ENCODE measurements at places on chromosomes 6 and 20.

DNA sequence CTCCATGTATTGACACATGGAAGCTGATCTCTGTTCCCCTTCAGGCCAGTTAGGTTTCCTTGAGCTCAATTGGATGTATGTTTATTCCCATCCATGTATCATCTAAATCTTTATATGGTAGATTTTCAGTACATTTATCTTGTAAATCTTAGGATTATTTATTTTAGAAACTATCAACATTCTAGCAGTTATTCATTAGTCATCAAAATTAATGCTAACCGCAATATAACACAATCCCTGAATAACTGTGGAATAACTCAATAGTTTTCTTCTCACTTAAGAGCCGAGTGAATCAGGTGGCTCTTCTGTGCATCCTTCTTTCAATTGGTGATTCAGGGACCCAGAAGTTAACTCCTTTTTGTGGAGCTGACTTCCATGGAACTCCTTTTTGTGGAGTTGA lies 15.5 kb upstream of the TBX18 start:
- no peak for DNase-seq

- no peak for DNase-seq
Observed at GRCh38 chr20:38108986-38109541, 56.0 kb downstream of the TGM2 start.

GRCh38 chr20:1292620-1293019 lies 26.5 kb downstream of the SNPH start:
- no peak for DNase-seq

DNA sequence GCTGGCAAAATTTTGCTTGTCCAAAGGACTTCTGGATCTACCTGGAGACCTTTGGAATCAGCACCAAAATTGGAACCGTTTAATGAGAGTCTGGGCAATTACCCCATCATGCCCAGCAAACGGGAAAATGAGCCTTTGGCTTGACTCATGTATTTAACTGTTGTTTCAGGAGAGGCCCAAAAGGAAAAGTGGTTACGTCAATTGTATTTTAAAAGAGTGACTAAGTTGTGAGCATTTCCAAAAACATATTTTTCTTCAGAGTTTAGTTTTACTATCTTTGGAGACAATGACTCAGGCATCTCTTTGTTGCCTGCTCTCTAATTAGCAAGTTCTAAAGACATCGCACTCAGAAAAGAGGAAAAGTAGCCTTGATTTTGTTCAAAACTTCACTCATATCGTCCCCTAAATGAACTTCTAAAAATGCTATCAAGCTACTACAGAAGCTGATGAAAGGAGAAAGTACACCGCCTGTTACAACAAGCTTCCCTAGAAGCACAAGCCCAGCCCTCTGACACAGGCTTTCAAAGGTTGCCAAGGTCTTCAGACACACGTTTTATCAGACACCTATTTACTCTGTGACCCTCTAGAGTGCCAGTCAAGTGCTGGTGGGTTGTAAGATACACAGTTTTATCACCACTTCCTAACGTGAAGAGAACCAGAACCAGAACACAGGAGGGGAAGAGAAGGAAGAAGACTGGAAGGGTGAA lies 146.2 kb downstream of the TBX18 start:
- no peak for DNase-seq

- peak; percentile 9 for DNase-seq
Observed at GRCh38 chr20:44326391-44327159, 10.3 kb upstream of the R3HDML start.

DNA sequence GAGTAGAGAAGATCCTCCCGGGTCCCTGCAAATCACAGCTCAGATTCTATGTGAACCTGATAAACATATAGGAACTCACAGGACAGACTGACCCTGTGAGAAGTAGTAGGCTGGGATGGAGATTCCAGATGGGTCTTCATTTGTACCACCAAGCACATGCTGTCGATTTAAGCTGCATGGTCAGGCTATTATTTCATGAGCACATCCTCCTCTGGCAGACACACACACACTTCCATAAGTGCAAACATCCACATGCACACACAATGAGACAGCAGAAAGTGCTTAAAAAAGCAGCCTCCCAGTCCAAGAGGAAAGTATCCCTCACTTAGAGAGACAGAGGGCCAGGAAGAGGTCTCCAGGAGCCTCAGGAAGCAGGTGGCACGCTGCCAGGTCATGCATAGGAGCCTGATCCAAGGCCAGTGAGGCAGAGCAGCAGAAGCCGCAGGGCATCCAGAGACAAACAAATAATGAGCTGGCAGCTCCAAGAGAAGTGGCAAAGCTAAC lies 131.8 kb downstream of the UNC5CL start:
- DNase-seq: no peak

DNA sequence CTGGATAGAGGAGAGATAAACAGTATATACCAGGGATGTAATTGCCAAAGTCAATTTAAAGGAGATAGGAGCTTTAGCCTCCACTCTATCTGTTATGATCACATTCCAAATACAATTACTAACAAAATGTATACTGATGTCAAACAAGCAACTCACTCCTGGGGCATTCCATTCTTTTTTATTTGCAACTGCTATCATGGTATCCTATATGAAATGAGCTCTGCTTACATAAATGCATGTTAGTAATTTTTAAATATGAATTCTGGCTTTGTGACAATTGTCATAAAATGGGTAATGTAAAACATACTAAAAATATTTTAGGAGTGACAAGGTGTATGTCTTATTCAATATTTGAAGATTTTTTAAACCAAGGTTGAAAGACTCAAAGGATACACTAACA lies 751.1 kb downstream of the HACE1 start:
- no peak for DNase-seq

- peak; percentile 64 for DNase-seq
Observed at GRCh38 chr6:142867988-142868812, 76.8 kb downstream of the HIVEP2 start.

GRCh38 chr20:46402331-46402811 lies 4.0 kb downstream of the ELMO2 start:
- no peak for DNase-seq

DNA sequence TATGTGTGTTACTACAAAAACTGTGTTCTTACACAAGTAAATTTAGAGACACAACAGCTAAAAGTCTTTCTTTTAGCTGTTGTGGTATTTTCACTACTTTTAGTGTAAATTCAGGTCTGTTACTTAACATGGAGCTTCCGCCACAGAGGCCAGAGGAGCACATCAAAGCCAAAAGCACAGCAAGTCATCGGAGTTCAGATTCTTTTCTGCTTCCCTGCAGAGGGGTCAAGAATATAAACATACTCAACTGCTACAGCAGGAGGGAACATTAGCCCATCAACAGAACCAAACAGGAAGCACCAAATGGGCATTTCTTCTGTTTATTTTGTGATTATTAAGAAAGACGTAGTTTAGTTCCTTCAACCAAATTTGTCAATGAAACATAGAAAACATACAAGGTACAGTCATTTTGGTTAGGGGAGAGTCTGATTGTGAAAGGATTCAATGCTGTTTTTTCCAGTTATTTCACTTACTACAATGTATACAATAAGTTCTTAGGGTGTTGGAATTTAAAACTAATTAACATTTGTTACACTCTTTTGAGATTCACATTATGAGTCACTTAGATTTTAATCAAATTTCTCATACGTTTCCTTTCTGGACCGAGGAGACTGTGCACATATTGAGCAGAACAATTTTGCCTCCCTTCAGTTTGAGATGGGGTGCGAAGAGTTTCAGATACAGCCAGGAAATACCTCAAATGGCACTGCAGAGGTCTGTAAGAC lies 42.8 kb upstream of the DSE start:
- no peak for DNase-seq

- no peak for DNase-seq
Observed at GRCh38 chr20:34177052-34177451, 64.2 kb upstream of the ASIP start.

GRCh38 chr6:48834706-48835105 lies 628.3 kb downstream of the MMUT start:
- DNase-seq: no peak

DNA sequence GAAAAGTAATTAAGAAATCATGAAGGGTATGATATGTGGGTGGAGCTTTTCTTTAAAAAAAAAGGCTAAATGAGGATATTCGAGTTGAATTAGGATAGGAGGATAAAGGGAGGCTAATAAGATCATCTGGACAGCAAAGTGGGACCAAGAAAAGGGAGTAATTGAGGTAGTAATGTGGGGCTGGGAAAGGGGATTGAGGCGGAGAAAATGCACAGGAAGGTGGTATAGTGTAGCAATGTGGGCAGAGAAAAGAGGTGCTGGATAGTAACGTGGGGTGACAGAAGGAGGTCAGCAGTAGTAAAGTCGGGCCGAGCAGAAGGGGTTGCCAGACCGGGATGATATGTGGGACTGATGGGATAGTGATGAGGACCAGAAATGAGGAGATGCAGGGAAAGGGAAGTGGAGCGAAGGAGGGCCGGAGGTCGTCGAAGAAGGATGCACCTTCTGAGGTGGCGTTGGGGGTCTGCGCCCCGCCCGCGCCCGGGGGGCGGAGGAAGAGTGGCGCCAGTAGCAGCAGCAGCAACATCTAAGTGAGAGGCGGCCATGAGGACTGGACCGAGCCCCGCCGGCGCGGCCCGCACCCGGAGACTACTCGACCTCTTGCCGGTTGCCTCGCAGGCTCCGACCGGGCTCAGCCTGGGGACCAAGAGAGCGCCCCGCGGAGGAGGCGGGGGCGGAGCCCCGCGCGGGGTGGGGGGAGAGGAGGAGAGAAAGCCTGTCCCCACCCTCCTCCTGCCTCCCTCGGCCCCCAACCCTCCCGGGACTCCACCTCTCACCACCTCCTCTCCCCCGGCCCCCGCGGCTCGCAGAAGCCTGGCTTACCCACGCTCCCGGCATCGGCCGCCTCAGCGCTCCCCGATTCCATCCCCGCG lies 887 bp downstream of the GABBR1 start:
- DNase-seq: peak; percentile 60

DNA sequence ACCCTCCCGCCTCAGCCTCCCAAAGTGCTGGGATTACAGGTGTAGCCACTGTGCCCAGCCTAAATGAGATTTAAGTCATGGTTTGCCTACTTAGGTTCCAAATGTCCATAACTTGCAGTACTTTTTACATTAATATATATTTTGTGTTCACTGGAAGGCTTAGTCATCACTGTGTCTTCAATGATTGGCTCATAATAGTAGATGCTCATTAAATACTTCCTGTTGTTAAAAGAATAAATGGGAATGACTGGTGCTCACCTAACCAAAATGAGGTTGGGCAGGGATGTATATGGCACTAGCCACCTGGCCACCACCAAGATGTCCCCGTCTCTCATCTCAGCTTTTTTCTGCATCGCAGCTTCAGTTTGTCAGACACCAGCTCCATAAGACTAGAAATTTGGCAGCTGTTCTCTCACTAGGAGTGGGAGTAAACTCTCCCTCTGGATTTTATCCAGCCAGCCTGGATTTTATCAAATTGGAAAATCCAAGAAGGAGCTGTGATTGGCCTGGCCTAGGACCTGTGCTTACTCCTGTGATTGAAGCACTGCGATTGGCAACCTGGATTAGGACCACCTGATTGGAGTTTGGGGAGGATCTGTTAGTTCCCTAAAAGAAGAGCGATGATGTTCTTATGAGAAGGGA lies 1.1 kb upstream of the GLO1 start:
- no peak for DNase-seq

DNA sequence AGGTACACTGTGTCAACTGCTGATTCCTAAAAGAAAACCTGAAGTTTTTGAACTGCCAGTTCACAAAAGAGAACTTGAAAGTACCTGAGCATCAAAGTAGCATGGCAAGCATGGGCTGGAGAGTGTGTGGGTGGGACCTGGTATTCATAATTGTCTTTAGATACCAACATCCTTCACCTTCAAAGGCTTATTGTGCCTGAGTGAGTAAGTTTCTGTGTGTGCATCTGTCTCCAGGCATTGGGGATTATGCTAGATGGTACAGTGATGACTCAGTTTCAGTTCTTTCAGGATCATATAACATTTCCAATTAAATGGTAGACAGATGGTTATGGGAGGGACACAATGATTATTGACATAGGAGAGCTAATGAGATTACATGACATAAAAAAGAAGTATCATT lies 238.5 kb downstream of the ZFAND3 start:
- DNase-seq: no peak

DNA sequence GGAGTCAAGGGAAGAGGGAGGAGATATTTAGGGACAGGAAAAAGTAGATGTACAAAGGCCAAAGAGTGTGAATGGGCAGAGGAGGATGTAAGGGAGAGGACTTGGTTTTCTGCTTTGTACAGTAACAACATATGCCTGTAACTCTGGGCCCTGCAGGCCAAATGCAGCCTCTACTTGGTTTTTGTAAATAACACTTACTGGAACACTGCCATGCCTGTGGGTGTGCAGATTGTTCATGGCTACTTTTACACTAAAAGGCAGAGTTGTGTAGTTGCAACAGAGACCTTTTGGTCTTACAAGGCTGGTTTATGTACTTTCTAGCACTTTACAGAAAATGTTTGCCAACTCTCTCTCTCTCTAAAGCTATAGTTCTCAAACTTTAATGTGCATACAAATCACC lies 157.1 kb downstream of the PHACTR1 start:
- DNase-seq: no peak
